Activated CD4-positive, alpha-beta T cell treated with anti-CD3 and anti-CD28 coated beads for 4 hours (primary cell): ENCODE measurements at places on chromosomes 7 and 10.

DNA sequence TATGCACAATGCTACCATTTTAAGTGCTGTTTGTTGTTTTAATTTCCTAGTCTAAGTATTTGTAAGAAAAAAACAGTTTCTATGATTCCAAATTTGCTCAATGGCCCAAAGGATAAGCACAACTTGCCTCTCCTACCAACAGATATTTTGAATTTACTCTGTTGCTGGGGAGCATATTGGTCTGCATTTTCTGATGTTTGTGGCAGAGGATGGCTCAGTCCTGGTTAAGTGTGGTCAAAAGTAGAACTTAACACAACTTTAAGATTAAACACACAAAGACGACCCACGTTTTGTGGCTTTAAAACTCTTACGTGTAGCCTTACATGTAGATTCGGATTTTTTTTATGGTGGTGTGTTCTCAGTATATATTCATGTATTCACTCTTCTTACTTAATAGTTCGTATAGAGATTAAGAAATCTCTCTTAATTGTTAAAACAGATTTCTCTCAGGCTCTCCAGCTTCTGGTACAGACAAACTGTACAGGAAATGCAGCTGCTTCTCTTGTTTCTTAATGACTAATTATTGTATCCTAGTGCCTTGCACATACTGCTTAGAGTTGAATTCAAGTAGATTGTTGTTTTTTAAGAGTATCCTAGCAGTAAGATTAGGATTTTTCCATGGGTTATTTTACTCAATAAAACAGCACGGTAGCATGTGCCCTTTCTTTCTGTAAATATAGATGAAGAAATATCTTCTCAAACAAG, 86.2 kb downstream of the GPR85 start:
- DNase-seq, result no peak

DNA sequence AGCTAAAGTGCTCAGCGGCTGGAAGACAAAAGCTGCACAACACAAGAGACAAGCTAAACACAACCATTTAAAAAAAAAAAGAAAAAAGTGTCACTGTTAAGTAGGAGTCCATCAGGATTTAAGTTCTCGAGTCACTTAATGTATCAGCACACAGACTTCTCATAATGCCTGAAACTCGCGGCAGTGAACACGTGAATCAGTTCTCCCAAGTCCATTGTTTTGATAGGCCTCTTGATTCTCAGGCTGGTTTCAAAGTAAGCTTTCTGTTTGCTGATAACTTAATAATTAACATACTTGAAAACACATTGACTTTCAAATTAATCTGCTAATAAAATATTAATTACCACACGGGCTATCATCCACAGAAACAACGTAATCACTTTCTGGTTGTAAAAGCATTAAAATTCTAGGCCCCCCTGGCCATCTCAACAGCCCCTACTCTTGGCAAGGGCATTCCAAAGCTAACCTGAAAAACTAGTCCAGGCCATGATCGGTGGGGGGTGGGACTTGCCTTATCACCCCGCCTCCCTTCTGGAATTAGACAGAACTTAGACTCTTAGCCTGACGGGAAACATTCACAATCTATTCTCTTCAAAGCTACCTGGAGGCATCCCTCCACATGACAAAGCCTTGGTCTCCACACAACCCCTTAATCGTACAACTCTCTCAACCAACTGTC, 129.0 kb downstream of the DIP2C start:
- DNase-seq, result no peak

DNA sequence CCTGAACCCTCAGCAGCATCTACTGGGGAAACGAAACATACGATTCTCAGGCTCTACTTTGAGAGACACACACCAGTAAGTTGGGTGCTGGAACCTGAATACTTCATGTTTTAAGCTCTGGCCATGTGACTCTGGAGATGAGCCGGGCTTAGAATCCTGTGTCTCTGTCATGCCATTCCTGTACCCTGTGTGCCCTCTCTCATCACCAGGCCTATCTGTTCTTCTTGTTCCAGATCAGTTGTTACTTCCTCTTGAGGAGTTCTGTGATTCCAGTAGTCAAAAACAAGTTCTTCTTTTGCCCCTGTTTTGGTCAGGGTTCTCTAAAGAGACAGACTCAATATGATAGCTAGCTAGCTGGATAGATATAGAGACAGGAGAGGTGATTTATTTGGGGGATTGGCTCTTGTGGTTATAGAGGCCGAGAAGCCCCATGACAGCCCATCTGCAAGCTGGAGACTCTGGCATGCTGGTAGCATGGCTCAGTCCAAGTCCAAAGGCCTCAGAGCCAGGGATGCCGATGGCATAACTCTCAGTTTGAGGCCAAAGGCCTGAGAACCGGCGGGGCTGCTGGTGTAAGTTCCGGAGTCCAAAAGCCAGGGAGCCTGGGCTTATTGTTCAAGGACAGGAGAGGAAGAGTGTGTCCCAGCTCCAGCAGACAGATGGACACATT, 54.3 kb downstream of the CHN2 start:
- DNase-seq, result no peak

GRCh38 chr7:132469264-132469663, 107.0 kb downstream of the PLXNA4 start:
- no peak for DNase-seq

GRCh38 chr7:85125651-85126131, 61.2 kb downstream of the SEMA3D start:
- no peak for DNase-seq

DNA sequence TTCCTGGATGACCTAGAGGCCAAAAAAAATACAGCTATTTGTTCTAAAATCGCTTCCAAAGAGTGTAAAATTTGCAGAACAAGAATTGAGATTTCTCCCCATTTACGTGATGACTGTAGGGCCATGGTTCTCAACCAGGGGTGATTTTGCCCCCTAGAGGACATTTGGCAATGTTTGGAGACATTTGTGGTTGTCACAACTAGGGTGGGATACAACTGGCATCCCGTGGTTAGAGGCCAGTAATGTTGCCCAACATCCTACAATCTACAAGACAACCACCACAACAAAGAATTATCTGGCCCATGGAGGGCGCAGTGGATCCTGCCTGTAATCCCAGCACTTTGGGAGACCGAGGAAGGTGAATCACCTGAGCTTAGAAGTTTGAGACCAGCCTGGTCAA, 22.8 kb upstream of the MALSU1 start:
- no peak for DNase-seq

DNA sequence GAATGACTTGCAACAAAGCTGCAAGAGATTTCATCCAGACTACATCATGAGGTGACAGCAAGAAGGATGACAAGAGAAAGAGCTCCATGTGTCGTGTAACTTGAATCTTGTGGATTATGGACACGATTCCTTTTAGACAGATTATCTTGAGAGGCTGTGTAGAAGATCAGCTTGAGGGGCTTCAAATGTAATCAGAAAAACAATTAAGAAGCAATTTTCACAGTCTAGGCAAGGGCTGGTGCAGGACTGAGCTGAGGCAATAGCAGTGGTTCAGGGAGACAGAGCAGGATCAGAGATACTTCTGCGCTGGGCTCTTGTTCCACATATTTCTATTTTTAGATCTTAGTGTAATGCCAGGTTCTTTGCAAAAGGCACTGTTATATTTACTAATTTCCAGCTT, 253.0 kb upstream of the COBL start:
- no peak for DNase-seq

DNA sequence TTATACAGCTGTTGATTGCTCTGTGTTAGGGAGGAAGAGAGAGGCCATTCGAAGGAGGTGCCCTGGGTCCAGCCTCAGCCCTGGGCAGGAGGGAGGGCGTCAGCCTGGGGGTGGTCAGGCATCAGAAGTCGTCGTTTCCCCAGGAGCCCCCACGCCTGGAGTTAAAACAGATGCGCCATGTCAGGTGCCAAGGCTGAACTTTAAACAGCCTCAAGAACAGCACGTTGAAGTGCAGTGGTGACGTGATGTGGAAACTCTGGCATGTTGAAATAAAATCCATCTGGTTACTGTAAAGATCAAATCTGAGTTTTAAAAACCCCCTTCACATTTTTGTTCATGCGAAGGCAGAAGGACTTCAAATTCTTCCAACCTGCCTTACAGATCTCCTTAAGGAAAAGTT, 128.4 kb upstream of the PPP2R2D start:
- DNase-seq, result no peak

GRCh38 chr7:50962281-50962883, 179.7 kb upstream of the GRB10 start:
- DNase-seq, result no peak

- no peak for DNase-seq
Observed at GRCh38 chr10:98431016-98431415, 15.7 kb downstream of the HPS1 start.

GRCh38 chr10:99304862-99305229, 24.3 kb upstream of the CNNM1 start:
- DNase-seq, result no peak

DNA sequence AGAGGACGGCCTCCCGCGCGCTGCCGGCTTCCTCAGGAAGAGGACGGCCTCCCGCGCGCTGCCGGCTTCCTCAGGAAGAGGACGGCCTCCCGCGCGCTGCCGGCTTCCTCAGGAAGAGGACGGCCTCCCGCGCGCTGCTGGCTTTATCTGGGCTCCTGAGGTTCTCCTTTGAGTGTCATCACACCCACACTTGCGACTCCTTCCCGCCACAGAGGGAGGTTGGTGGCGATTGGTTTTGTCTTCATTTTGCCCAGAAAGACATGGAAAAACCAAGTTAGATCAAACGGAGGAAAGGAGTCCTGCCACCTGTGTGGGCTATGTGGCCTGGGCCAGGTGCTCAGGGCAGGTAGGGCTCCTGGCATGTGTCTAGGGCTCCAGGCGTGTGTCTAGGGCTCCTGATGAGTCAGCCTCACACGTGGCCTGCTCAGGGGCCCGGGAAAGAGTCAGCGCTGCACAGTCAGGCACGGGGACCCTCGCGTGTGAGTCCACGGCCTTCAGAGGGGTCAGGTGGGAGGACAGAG, 138.0 kb downstream of the VIPR2 start:
- DNase-seq, result no peak

DNA sequence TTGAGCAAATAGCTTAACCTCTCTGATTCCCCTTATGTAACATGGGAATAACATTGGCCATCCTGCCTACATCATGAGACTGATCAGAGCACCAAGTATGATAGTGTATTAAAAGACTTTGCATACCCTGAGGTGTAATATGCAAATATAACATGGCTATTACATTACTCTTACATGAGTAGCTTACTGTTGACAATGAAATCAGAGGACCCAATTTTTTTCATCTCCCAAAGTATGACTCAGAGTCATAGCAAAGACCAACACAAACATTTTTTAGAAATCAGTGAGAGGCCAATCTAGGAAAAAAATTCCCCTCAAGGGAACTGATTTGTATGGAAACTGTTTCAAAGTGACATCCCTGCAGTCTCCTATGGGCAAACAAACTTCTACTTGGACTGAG, 47.0 kb upstream of the TMEM140 start:
- DNase-seq, result no peak
